Hindlimb muscle (tissue), 1 donor: ENCODE measurements at places on chromosomes 3 and 15.

DNA sequence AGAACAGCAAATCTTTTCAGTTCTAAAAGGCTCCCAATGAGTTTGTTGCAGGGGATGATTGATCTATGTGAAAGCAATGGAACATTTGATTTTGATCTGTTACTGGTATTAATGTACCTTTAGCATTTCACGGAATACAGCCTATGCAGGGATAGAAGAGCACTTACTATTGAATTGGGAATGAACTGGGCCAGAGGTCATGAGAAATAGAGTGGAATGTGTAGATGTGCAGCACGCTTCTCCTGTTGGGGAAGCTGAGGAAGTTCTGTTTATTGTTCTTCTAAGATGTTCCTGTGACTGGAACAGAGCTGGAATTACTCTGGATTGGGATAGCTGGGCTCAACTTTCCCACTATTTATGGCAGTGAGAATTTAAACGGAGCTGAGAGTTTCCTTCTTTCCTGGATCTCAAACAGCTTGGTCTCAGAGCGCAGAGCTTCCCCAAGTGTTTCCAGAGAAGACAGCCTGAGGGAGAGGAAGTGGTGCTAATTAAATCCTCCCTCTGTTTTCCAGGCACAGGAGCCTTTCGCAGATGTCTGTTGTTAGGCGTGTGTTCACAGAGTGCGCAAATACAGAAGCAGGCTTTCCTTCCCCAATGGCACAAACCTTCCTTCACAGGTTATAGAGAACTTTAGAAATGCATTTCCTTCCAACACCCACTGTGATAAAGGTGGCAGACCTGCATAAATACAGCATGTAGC, 32.5 kb downstream of the TPRG1 start:
- DNase-seq = no peak

GRCh38 chr3:53199834-53200233, 38.8 kb downstream of the PRKCD start:
- DNase-seq = no peak

- DNase-seq = no peak
These were observed 202.7 kb downstream of the ITPR1 start for GRCh38 chr3:4695846-4696245.

DNA sequence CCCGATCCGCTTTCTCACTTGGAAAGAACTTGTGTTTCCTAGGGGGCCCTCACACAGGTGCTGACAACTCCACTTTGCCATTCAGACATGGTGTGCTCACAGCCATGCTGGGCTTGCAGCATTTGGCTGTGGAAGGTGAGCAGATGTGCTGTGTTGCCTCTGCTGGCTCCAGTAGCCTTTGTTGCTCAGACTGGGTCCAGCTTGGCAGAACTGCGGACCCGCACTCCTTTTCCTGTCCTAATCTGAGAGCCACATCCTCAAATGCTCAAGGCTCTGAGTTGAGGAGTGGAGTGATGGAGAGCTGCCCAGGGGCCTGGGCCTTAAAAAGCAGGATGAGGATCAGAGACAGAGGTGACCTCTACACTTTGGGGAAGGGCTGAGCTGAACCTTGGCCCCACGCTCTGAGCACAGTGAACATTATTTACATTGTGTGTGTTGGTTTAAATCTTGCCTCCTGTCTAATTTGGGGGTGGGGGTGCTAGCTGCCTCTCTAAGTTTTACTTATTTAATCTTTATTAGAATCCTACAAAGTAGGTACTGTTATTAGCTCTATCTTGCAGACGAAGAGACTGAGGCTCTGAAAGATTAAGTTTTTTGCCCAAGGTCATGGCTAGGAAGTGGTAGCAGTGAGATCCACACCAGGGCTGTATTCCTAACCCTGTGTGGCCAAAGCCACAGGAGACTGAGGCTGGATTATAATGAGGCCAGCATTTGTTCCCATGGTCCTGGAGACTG, 17.2 kb downstream of the ACOX2 start:
- no peak for DNase-seq

- no peak for DNase-seq
These were observed 45.7 kb downstream of the GSK3B start for GRCh38 chr3:120048355-120049041.

- no peak for DNase-seq
These were observed 36.3 kb upstream of the HERC1 start for GRCh38 chr15:63870043-63870394.

- no peak for DNase-seq
These were observed 168.0 kb upstream of the NDN start for GRCh38 chr15:23854912-23855659.

DNA sequence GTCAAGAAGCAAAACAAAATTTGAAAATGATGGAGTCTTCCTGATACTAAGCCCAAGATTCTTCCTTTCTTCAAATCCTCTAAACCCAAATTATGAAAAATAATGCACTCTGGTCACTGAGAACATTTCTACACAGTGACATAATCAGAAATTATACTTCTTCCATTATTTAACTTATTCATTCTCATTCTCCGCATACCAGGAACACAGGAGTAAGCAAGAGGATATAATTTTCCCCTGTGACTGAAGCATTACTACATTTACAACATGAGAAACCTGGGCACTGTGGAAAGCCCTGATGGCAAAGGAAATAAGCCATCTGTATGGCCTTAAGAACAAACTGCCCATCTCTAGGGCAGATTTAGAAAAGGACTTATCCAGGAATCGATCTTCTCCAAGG, 47.0 kb downstream of the EXD1 start:
- DNase-seq = no peak

- no peak for DNase-seq
These were observed 112.2 kb downstream of the OXNAD1 start for GRCh38 chr3:16377196-16377595.

DNA sequence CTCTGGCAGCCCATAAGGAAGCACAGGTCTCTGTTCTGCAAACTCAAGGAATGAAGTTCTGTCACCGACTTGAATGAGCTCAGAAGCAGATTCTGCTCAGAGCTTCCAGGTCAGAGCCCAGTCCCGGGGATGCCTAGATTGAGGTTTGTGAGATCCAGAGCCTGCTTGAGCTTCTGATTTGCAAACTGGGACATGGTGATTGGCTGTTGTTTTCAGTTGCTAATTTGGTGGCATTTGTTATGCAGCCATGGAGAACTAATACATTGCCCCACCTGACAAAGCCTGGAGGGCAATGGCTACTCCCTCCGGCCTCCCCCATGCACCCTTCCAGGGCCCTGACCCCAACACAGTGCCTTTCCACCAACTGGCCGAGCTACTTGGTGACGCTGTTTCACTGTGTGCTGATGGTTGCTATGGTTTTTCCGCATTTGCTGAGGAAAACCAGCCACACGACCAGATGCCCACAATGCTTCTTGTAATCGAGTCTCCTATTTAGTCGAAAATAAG, 379.5 kb upstream of the ATP10A start:
- no peak for DNase-seq

DNA sequence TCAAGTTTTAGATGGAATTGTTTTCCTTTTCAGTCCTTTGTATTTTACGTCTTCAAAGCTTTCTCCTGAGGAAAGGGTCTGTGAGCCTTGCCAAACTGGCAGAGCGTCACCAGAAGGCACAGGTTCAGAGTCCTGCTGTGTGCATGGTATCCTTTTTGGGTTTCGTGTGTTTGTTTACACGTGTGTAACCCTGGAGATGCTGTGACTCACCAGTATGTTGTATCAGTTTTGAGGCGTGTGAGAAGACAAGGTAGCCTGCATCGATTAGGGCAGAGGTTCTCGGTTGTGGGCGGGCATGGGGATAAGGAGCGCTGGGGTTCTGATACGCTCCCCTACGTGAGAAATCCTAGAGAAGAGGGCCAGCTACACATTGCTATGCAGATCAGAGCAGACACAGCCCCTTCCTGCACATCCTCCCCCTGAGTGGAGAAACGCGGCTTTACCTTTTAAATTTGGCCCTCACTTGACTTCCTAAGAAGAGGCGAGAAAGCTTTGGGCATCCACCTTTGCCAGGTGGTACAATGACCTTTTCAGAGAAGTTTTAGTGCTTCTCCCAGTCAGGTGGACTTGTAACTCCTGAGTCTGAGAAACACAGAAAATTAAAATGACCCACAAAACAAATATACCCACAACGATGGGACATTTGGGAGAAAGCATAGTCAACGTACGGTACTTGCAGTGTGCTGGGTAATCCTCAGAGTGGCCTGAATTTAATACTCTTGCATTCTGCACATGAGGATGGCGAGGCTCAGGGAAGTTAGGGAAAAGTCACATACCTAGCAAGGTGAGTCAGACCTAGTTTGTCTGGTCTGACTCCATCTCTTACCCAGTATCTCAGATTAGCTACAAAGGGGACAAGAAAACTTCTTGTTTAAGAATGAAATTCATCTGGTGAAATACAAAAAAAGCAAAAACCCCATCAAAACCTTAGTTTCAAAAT, 38.1 kb downstream of the TRAK1 start:
- DNase-seq = no peak

DNA sequence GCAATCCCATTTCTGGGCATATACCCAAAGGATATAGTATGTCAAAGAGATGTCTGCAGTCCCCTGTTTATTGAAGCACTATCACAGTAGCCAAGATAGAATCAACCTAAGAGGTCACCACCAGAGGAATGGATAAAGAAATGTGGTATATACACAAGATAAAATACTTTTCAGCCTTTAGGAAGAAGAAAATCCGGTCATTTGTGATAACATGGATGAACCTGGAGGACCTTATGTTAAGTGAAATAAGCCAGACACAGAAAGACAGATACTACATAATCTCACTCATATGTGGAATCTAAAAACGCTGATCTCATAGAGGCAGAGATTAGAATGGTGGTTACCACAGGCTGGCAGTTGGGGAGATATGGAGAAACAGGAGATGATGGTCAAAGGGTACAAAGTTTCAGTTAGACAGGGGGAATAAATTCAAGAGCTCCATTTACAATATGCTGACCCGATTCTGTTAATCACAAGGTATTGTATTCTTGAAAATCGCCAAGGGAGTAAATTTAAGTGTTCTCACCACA, 195.8 kb downstream of the MTHFS start:
- no peak for DNase-seq

DNA sequence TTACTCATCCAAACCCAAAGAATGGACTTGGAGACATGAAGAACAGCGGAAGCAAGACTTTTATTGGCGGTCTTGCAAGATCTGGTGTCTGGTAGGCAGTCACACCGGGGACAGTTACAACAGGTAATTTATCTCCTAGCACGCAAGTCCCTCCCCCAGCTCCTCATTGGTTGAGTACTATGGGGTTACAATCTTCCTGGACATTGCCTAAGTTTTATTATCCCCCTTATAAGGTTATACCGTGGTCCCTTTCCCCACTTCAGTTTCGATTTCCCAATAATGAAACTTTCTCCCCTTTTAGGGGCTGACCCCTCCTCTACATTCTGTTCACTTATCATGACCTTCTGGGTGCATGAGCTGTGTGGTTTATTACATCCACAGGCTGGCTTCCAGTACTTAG, 18.7 kb downstream of the ARL8B start:
- no peak for DNase-seq

GRCh38 chr15:100769975-100770340, 109.7 kb upstream of the ALDH1A3 start:
- no peak for DNase-seq

GRCh38 chr3:193347521-193348501, 30.7 kb downstream of the ATP13A5 start:
- no peak for DNase-seq

DNA sequence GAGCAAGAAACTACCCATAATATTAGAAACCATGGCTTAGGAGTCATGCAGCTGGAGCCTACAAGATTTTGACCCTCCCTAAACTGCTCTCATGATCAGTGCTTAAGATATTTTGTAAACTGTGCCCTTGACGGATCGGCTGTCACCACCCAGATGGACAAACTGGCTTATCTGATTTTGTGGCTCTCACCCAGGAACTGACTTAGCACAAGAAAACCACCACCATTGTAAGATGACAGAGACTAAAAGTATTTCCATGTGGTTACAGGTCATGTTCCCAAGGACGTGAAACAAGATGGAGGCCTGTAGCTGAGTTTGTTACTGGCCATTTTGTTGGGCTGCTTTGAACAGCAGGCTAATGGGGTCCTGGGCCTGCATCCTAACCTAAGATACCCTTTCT, 940.9 kb downstream of the OTOL1 start:
- DNase-seq = no peak

DNA sequence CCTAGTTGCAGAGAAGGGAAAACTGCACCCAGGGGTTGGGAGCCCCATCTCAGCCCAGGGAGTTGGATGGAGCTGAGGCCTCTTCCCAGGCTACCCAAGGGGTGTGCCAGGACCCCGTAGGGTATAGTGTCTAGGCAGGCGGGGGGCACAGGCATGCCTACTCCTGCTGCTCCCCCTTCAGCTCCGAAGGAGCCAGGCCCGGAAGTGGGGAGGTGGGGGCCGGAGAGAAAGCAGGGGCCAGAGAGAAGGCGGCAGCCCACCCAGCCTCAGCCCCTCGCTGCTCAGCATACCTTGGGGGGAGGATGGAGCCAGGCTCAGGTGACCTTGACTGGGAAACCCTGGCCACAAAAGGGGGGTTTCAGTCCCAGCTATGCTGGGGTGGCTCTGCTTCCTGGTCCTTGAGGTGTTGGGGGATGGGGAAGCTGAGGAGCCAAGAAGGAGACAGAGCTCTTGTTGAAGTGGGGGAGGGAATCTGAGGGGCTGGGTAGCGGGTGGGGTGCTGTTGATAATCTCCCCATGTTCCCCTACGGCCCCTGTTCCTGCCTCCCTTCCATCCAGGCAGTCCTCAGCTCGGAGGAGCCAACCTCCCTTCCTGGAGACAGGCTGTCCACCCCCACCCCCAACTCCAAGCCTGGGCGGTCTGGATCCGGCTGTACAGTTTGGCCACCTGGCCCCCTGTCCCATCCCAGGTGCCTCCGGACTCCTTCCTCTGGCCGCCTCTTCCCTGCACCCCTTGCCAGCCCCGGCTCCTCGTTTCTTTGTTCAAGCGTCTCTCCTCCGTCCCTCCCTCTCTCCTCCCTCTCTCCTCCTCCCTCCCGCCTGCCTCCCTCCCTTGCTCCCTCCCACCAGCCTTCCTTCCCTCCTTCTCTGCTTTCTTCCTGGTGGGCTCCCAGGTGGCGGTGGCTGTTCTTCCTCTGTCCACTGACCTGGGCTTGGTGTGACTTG, 1.7 kb downstream of the SEMA3F start:
- peak; percentile 50 for DNase-seq

DNA sequence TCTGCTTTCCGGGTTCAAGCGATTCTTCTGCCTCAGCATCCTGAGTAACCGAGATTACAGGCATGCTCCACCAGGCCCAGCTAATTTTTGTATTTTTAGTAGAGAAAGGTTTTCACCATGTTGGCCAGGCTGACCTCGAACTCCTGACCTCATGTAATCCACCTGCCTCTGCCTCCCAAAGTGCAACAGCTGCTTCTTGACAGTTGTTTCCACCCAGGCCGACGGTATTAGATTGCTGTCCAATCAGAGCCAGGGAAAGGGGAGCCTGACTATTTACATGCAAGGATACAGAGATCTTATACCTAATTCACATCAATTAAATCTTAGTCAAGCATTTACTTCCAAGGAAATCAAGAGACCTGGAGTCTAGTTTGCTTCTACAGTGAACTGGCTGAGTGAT, 4.0 kb upstream of the CAPN3 start:
- DNase-seq = no peak

GRCh38 chr3:110664148-110664547, 407.5 kb upstream of the NECTIN3 start:
- DNase-seq = no peak

- no peak for DNase-seq
These were observed 102.4 kb downstream of the ETFA start for GRCh38 chr15:76208786-76209424.
